ENCODE measurements at places on chromosomes 7 and 10.

GRCh38 chr7:79308192-79308591, 145.3 kb downstream of the MAGI2 start:
- DNase-seq: no peak

DNA sequence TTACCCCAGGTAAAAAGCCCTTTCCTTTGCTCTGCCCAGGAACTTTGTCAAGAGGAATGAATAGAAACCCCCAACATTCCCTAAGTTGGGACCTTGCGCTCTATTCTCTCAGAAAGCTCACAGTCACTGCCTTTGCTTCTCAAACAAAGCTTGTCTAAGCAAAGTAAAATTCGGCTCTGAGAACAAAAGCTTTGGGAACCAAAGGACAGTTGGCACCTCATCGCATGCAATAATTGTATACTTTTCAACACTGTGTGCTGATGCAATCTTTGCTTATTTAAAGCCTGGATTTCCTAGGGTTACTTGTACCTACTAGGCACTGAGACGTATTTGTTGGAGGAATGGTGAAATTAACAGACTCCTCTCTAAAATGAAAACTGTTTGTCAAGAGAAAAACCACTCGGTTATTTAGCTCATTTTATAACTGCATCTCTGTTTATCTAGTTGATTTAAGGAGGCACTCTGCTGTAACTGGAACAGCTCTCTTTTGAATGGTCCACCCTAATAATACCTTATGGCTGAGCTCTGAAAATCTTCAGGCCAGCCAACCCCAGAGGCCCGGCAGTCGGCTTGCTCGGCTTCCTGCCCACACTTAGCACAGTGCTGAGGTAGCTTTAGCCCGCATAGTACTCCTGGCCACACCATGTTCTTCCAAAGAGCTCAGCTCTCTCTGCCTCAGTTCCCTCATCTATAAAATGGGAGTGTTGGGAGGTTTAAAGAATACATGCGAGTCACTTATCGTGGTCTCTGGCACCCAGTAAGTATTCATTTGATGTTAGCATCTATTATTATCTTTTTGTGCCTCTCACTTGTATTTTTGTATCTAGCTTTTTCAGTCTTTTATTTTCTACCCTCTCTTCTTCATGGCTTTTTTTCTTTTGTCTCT, 80.2 kb upstream of the PRR15 start:
- DNase-seq: no peak

GRCh38 chr10:133359972-133360610, 2.3 kb upstream of the FUOM start:
- no peak for DNase-seq

DNA sequence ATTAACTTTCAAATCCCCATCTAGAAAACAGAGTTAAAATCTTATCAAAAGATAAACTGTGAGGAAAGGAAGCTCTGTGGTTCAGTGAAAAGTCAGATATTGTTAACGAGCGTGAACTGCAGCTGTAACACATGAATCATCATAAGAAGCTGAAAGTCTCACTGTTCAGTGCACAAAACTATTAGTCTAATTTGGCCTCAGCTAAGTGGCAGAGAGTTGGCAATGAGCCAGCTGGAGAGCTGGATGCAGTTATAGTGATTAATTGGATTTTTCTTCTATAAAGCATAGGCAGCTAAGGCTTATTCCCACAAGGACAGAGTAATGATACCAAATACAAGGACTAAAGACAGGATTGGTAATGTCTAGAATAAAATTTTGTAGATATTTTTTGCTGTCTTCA, 101.1 kb upstream of the ABCB5 start:
- no peak for DNase-seq

- no peak for DNase-seq
Observed at GRCh38 chr7:12719981-12720865, 32.8 kb downstream of the ARL4A start.

DNA sequence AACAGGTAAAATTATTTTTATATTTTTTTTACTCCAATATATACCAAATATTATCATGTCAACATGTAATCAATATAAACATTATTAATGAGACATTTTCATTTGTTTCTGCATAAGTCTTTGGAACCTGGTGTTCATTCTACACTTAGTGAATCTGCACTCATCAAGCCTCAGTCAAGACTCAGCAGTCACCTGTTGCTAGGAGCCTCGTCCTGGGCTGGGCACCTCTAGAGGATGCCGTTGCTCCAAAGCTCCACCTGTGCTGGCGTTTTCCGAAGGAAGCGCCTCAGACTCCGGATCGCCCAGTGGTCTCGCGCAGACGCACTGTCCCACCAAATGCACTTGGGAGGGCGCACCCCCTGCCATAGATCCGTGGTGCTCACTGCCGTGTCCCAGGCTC, 604.7 kb upstream of the MKI67 start:
- no peak for DNase-seq

DNA sequence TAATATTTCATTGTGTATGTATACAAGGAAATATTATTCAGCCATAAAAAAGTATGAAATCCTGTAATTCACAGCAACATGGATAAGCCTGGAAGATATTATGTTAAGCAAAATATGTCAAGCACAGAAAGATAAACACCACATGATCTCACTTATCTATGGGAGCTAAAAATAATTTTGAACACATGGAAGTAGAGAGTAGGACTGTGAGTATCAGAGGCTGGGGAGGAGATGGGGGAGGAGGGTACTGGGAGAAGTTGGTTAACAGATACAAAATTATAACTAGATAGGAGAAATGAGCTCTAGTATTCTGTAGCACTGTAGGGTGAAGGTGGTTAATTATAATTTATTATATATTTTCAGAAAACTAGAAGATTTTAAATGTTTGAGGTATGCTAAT, 132.7 kb downstream of the DOCK4 start:
- no peak for DNase-seq

DNA sequence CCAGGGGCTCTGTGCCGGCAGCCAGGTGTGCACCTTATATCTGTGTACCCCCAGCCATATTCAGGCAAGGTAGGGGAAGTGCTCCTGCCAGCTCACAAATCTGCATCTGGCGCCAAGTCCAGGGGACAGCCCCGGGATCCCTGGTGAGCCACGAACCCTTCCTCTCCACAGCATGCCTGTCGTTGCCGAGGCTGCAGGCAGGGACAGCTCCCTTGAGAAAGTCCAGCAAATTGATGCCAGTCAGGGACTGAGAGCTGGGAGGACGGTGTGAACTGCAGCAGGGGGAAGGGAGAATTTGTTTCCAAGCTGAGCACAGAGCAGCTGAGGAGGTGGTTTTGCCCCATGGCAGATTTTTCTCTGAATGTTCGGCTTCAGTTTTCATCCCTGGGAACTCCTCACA, 919 bp downstream of the PLA2G12B start:
- DNase-seq: no peak

- DNase-seq: no peak
Observed at GRCh38 chr10:61918140-61918539, 16.6 kb downstream of the ARID5B start.

DNA sequence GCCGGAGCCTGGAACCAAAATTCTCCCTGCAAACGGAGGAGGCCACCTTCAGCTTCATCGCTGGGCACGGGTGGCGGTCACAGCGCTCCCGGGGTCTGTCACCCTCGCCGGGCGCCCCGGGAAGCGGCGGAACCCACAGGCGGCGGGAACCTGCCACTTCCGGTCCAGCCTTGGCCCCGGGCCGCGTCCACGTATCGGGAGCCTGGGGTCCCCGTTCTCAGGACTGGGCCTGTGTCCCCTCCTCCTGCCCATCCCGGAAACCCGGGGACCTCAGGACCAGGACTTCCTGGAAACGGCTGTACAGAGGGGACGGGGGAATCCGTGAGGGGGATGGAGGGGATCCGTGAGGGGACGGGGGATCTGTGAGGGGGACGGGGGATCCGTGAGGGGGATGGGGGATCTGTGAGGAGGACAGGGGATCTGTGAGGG, 25.4 kb downstream of the PDGFA start:
- no peak for DNase-seq

DNA sequence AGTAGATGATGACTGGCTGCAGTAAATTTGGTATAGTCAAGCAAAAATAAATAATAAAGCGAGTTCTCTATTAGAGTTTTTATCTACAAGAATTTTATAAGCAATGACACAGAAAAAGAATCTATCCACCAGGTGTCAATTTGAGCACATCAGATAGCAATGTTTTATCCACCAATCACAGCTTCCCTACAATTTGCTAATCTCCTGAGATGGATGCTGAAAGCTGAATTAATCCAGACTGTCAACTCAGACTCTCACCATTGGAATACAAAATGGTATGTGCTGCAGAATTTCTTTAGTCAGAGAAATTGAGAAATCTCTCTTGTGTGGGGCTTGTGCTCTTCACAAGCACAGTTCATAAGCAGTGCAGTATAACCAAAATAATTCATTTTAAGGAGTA, 888.9 kb upstream of the GHITM start:
- DNase-seq: no peak

DNA sequence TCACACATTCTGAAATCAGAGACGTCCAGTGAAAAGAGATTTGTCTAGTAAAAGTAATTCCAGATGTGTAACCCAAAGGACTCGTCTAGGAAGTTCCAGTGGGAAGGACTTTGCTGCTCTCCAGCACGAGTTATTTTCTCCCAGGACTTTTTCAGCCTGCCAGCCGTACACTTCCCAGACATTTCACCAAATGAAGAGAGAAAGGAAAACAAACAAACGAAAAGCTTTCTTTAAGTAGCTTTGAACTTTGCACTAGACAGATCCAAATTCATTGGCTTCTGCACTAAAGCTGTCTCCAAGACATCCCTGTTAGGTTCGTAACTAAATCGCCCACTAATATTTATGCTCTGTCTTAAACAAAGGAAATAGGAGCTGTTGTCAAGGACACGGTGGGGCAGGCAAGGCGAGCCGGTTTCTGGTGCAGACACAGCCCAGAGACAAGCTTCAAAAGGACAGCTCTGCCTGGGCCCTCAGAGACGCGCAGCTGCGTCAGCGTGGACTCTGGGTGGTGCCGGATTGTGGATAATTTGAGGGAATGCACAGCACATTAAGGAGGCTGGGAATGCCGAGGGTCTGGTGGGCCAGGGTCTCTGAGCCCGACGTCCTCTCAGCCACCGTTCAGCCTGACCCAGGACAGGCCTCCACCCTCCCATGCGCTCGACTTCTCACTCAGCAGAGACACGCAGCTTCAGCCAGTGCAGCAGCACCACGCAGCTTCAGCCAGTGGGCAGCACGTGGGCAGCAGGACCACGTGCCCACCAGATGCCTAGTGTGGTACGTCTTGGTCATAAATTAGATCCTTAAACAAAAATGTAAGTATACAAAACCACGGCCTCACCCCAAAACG, 64.1 kb upstream of the INSIG1 start:
- DNase-seq: no peak

DNA sequence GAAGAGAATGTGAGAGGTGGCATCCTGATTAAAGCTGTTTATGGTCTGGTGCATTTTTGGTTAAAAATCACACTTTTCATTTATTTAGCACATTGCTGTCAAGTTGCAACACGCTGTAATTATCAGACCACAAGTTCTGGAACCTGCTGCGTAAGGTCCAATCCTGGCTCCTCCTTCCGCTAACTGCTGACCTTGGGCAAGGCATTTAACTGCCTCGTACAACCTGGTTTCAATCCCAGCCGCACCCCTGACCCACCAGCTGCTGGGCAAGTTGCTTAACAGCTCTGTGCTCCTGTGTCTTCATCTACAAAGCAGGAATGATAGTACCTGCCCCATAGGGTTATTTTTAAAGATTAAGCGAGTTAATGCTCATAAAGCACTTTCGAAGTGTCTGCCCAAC, 281.8 kb downstream of the PAXIP1 start:
- DNase-seq: no peak

DNA sequence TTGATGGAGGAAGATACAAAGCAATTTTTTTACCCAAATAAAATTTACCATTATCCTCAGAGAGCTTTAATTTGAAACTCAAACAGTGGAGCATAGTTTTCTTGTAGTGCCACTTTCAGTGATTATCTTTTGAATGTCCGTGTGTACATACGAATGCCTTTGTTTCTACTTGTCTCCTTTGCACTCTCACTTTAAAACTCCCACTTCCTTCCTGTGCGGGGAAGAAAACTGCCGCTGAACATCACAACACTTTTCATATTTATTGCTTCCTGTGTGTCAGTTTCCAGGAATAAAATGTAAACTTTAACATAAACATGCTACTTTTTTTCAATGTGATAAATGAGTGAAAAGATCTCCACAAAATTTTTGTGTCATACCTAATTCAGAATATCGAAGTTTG, 102.4 kb downstream of the SEMA3A start:
- no peak for DNase-seq

- DNase-seq: no peak
Observed at GRCh38 chr10:58734116-58734515, 221.4 kb downstream of the BICC1 start.

DNA sequence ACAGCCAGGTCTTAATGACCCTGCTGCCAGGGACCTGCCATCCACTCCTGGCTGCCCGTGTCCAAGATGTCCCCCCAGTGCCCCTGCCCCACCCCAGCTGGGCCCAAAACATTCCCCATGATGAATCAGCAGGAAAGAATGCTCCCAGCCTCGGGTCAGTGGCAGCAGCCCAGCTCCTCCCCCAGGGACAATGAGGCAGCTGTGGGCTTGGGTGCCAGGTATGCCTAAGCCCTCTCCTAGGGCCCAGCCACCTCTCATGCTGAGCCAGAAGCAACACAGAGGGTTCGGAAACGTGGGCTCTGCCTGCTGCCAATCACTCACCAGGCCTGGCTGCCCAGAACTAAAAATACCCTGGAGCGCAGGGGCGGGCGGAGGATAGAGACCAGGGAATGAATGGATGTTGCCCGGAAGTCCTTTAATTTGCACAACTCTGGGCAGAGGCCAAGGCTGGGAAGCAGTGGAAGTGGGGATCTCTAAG, 1.5 kb upstream of the LOXL4 start:
- no peak for DNase-seq

DNA sequence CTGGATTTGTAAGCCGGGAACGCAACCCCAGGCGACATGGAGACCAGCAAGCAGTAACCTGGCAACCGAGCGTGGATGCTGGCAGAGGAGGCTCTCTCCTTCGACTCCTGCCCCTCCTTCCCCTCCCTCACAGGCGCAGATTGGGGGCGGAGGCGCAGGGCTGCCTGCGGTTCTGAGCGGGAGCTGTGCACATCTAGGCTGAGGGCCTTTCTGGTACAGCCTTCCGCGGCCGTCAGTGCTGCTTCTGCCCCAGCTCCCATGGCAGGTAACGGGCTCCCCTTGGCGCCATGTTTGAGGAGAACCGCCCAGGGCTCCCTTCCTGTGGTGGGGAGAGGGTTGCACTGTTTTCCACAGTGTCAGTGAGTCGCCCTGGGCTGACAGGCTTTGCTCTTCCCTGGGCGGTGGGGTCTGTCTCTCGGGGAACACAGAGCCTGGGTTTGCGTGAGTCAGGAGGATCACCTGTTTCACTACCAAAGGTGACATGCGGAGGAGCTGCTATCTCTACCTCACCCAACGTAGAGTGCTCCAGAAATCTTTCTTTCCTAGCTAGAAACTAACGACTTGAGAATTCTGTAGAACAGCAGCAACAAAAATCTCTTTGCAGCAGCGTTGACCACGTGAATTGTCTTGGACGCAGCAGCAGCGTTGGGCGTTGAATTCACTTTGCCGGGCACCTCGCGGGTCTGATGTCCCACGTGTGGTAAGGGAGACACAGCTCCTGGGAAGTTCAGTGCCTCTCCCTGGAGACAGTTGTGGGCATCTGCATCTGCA, 154.8 kb upstream of the COBL start:
- DNase-seq: no peak

- DNase-seq: no peak
Observed at GRCh38 chr10:97468162-97468561, 22.2 kb downstream of the ZDHHC16 start.

Measured in stimulated activated CD4-positive, alpha-beta T cell treated with anti-CD3 and anti-CD28 coated beads, Interleukin-2, amount 100 ng/mL, for 4 hours (primary cell).